ENCODE measurements at places on chromosomes 13 and 19.
A peak's percentile ranks its signal among the peaks of the same experiment; 100 is the strongest.

- no peaks in the 10 kb centered on the region for H3K27me3 ChIP-seq
- DNase-seq = no peak
- no peaks in the 10 kb centered on the region for H3K4me1 ChIP-seq
- H3K27ac ChIP-seq = no peak overlapping the region
- no peak overlapping the region for H3K4me3 ChIP-seq
Observed at GRCh38 chr13:53683146-53683545, 654.5 kb downstream of the OLFM4 start.

DNA sequence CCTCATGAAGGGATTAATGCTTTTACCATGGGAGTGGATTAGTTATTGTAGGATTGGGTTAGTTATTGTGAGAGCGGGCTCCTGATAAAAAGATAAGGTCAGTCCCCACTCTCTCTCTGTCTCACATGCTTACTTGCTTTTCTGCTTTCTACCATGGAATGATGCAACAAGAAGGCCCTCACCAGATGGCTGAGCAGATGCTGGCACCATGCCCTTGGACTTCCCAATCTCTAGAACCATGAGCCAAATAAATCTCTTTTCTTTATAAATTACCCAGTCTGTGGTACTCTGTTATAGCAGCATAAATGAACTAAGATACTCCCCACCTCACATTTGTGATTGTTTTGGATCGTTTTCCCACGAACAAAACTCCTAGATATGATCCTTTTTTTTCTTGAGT, 353.8 kb downstream of the DNAJC15 start:
- H3K27ac ChIP-seq = no peak overlapping the region
- no peaks in the 10 kb centered on the region for H3K4me1 ChIP-seq
- no peak for DNase-seq

DNA sequence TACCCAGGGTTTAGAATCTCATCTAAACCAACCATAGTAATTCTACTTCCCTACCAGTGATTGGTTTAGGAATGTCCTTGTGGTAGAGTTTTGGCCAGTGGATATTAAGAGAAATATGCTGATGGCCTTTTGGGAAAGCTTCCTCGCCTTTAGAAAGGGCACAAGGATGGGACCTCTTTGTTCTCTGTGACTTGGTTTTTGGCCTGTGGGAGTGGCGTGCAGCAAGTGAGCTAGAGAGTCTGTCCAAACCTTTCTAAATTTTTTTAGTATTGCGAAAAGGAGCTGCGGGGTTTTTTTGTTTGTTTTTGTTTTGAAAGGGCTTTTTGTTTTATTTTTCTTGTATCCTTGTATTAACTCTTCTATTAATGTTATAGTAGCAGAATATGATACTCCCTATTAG, 20.6 kb downstream of the USPL1 start:
- no peaks in the 10 kb centered on the region for H3K27me3 ChIP-seq
- peaks cover 9% of the 10 kb centered on the region for H3K36me3 ChIP-seq
- no peak for DNase-seq
- no peak overlapping the region for H3K4me3 ChIP-seq
- peaks cover 6% of the 10 kb centered on the region for H3K4me1 ChIP-seq

- no peak for DNase-seq
- no peaks in the 10 kb centered on the region for H3K36me3 ChIP-seq
- H3K4me3 ChIP-seq = no peak overlapping the region
- peaks cover 6% of the 10 kb centered on the region for H3K4me1 ChIP-seq
- peak overlapping the region; percentile 44 for H3K27ac ChIP-seq
Observed at GRCh38 chr13:23988546-23989122, 91.3 kb upstream of the C1QTNF9B start.

DNA sequence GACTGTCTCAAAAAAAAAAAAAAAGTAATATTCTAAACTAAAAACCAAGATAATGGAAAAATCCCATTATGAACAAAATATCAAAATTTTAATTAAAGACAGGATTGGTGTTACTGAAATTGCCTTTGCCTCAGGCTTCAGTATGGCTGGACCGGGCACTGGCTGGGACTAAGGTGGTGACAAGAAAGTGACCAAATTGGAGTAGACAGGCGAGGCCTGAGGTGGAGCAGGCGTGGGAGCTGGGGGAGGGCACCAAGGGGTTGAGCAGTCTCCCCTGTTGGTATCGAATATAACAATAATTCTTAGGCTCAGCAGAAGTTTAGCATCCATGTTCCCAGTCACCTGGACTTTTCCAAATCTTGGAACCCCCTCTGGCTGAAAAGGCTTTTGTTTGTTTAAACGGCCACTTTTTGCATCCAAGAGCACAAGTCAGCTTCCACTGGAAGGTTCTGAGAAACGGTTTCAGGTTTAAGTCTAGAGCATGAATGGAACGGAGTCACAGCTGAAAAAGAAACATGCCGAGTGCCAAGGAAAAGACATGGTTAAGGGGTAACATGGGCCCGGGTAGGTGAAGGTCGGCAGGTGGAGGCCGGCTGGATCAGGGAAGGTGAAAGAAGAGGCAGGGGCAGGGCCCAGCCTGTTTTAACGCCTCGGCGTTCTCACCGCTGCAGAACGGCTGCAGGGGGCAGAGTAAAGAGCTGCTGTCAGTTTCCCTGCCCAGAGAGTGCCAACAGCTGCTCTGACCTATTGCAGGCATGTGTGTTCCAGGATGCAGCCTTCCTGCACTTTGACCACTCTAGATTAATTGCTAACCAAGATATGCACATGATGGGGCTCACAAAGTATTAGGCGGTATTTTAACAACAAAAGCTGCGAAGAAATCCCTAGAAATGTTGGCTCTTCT, 104.4 kb downstream of the TM9SF2 start:
- peak overlapping the region; percentile 86 for H3K27ac ChIP-seq
- no peaks in the 10 kb centered on the region for H3K27me3 ChIP-seq
- H3K4me1 ChIP-seq = peaks cover 5% of the 10 kb centered on the region
- H3K4me3 ChIP-seq = peak overlapping the region; percentile 65
- H3K36me3 ChIP-seq = no peaks in the 10 kb centered on the region
- DNase-seq = peak; percentile 70

DNA sequence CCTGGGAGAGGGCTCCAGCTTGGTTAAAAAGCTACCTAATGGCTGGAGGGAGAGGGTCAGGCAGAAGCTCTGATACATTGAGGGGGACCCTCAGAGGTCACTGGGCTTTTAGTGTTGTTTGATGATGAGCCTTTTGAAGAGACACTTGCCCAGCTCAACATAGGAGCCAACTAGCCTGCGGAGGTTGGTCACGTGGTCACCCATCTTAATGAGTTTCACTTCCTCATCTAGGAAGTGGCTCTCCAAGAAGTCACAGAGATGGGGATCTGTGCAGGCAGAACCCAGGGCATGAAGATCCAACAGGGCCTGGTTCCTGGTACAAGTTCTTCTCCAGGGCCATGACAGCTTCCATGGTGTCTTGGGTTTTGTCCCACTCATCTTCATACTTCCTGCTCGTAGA, 33.4 kb downstream of the IPO5 start:
- no peak overlapping the region for H3K27ac ChIP-seq
- H3K4me3 ChIP-seq = no peak overlapping the region
- H3K27me3 ChIP-seq = no peaks in the 10 kb centered on the region
- peaks cover under 1% of the 10 kb centered on the region for H3K4me1 ChIP-seq
- H3K36me3 ChIP-seq = peaks cover 61% of the 10 kb centered on the region

- no peaks in the 10 kb centered on the region for H3K27me3 ChIP-seq
- H3K27ac ChIP-seq = no peak within 1 kb of the TSS
- DNase-seq = peak; percentile 74
- H3K4me1 ChIP-seq = no peaks in the 10 kb centered on the region
- no peaks in the 10 kb centered on the region for H3K36me3 ChIP-seq
- peak within 1 kb of the TSS; percentile 35 for H3K4me3 ChIP-seq
Observed at GRCh38 chr19:18940769-18941627, at the start of gene HOMER3. TSS of gene HOMER3 (minus strand) at chr19:18941217. CDS start at chr19:18938982, 2,235 bp downstream.

DNA sequence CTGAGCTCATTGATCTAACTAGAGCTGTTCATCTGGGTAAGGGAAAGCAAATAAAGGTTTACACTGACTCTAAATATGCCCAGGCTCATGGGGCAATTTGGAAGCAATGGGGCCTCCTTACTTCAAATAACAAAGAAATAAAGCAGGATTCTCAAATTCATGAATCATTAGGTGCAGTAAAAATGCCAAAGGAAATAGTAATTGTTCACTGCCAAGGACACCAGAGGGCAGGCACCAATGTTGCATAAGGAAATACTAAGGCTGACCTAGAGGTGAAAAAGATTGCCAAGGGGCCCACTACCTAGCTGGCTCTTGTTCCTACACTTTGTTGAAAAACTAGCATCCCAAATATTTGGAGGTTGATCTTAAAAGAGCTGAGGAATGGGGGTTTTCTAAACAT, 1686.7 kb upstream of the MIR17HG start:
- H3K27me3 ChIP-seq = no peaks in the 10 kb centered on the region
- H3K4me3 ChIP-seq = no peak overlapping the region
- H3K4me1 ChIP-seq = no peaks in the 10 kb centered on the region
- H3K36me3 ChIP-seq = no peaks in the 10 kb centered on the region
- H3K27ac ChIP-seq = no peak overlapping the region

DNA sequence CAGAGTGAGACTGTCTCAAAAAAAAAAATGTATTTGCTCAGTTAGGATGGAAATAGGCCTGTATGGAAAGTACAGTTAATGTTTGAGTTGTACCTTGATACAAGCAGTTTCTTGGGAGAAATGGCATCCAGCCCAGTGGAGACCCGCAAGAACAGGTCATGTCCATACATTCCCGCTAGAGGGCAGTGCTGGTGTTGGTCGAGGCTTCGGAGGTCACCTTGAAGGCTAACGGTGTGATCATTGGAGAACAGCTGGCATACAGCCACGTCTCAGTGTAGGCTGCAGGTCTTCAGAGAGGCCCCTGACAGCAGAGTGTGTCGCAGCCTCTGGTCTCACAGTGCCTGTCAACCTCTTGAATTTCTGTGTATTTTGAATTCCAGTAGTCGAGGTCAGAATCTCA, 7.5 kb downstream of the ZNF610 start:
- H3K27me3 ChIP-seq = no peaks in the 10 kb centered on the region
- H3K4me3 ChIP-seq = no peak overlapping the region
- H3K27ac ChIP-seq = no peak overlapping the region
- no peaks in the 10 kb centered on the region for H3K4me1 ChIP-seq
- peak; percentile 22 for DNase-seq

GRCh38 chr13:42277618-42278276, 5.8 kb downstream of the AKAP11 start:
- H3K27ac ChIP-seq = no peak overlapping the region
- no peak overlapping the region for H3K4me3 ChIP-seq
- no peak for DNase-seq
- H3K36me3 ChIP-seq = no peaks in the 10 kb centered on the region

DNA sequence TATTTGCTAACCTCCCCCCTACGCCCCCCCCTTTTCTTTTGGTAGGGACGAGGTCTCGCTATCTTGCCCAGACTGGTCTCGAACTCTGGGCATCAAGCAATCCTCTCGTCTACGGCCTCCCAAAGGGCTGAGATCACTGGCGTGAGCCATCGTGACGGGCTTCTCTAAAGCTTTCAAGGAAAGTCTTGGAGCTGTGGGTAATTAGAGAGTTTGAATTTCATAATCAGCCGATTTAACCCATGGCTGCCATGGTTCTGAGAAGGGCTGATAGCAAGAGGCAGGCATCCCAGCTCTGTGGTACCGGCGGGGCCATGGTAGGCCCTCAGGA, 679 bp upstream of the ABHD8 start:
- H3K27me3 ChIP-seq = no peaks in the 10 kb centered on the region
- H3K4me3 ChIP-seq = peak overlapping the region; percentile 88
- H3K4me1 ChIP-seq = peaks cover 15% of the 10 kb centered on the region
- H3K27ac ChIP-seq = no peak overlapping the region
- H3K36me3 ChIP-seq = no peaks in the 10 kb centered on the region
